Stimulated activated CD4-positive, alpha-beta T cell treated with anti-CD3 and anti-CD28 coated beads, Interleukin-4, amount 100 ng/mL, for 24 hours (primary cell): ENCODE measurements at places on chromosomes 2 and 18.

DNA sequence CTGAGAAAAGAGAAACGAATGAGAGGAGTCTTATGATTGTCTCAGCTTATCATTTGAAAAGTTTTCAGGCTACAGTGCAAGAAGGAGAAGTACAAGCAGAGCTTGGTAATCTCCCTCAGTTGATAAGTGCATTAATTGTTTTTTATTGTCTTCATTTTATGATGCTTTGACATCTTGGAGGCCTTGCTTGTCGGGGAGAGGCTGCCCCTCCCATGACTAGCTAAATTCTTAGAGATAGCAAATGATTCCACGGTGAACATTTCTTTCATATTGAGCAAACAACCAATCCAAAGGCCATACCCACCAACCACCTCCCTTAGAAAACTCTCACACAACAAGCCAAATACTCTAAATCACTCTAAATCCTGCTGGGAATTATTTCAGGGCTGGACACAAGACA is 39.8 kb downstream of the GDF7 start:
- no peak for DNase-seq

DNA sequence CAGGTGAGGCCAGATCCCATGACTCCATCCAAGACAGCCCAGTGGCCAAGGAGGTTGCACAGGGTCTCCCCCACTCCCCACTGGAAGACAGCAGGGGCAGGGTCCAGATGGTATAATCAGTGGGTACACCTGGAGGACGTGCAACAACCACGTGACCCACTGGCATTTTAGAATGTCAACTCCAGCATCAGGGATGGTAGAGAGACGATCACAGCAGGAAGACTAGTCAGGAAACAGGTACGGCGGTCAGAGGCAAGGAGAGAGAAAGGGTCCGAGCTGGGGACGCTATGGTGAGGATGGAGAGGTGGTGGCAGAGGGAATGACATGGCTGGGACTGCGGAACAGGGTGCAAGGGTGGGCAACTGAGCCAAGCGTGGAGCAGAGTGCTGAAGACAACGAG is 23.0 kb downstream of the SERTAD2 start:
- DNase-seq: no peak

- no peak for DNase-seq
Measured at GRCh38 chr2:234451852-234452625, 44.8 kb downstream of the ARL4C start.

DNA sequence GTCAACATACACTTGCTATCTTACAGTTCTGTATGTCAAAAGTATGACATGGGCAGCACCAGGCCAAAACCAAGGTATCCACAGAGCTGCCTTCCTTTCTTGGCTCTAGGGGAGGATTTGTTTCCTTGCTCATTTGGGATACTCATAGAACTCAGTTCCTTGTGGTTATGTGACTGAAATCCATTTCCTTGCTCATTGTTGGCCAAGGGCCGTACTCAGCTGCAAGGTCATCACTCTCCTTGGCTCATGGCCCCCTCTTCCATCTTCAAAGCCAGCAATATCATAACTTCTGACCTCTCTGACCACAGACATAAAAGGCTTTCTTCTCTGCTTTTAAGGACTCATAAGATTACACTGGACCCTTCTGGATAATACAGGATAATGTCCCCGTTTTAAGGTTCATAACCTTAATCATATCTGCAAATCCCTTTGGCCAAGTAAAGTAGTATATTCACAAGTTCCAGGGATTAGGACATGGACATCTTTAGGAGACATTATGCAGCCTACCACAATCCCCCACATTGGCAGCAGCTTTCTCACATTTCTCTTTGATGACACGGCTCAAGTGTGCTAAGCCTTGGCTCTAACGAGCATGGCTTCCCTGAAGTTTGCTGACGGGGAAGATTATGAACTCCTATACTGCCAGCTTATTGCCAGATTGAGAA is 20.9 kb downstream of the TMEM237 start:
- no peak for DNase-seq

DNA sequence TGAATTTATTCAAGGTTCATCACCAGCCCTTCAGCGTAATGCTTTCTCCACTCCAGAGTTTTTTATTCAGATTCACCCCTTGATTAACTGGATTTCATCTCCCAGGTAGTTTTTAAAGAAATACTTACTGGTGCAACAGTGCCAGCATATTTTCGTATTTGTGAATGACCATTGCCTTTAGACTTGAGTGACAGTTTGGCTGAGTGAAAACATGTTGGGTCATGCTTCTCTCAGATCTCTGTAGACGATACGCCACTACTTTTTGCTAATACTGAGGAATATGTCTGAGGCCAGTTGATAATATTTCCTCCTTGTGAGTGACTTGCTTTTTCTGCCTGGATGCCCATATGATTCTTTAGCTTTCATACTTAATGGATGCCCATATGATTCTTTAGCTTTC is 51.5 kb downstream of the CYP26B1 start:
- no peak for DNase-seq

DNA sequence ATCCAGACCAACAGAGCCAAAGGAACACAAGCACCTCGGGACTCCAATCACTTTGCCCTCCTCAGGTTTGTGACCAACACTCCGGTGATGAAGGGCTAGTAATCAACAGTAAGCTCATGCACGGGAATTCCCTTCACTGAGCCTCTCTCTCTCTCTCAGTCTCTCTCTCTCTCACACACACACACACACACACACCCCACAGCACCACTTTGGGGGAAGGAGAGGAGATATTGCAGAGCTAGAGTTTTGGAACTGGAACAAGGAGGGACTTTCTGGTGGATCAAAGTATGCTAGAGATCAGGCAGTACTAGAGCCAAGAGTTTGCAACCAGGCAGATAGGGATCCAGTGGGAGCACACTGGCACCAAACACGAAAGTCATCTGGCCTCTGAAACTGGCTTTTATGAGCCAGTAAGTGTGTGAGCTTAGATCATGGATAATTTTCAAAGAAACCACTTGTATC is 98.7 kb downstream of the ANKRD44 start:
- peak; percentile 47 for DNase-seq

- DNase-seq: no peak
Measured at GRCh38 chr2:2588777-2589176, 257.7 kb upstream of the MYT1L start.

GRCh38 chr2:125837128-125837527 is 818.8 kb upstream of the GYPC start:
- no peak for DNase-seq

DNA sequence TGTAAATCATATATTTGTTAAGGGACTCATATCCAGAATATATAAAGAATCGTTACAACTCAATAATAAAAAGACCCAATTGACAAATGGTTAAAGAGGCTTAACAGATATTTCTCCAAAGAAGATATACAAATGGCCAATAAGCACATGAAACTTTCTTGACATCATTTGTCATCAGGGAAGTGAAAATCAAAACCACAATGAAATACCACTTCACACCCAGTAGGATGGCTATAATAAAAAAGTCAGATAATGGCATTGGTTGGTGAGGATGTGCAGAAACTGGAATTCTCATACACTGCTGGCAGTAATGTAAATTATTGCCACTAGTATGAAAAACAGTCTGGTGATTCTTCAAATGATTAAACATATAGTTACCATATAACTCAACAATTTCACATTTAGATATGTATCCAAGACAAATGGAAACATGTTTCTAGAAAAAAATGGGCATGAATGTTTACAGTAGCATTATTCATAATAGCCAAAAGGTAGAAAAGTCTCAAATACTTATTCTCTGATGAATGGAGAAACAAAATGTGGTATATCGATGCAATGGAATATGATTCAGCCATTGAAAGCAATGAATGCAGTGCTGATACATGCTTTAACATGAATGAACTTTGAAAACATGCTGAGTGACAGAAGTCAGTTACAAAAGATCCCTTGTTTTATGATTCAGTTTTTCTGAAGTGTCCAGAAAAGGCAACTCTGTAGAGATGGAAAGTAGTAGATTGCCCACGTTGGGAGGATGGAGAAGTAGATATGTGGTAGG is 304.6 kb upstream of the ZEB2 start:
- no peak for DNase-seq

DNA sequence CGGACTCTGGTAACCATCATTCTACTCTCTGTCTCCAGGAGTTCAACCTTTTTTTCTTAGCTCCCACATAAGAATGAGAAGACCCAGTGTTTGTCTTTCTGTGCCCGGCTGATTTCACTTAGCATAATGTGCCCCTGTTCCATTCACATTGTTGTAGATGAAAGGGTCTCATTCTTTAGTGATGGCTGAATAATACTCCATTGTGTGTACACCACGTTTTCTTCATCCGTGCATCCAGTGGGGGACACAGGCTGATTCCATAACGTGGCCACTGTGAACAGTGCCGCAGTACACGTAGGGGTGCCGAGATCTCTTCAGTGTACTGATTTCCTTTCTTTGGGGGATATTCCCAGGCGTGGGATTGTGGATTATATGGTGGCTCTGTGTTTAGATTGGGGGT is 72.3 kb upstream of the NFATC1 start:
- no peak for DNase-seq

DNA sequence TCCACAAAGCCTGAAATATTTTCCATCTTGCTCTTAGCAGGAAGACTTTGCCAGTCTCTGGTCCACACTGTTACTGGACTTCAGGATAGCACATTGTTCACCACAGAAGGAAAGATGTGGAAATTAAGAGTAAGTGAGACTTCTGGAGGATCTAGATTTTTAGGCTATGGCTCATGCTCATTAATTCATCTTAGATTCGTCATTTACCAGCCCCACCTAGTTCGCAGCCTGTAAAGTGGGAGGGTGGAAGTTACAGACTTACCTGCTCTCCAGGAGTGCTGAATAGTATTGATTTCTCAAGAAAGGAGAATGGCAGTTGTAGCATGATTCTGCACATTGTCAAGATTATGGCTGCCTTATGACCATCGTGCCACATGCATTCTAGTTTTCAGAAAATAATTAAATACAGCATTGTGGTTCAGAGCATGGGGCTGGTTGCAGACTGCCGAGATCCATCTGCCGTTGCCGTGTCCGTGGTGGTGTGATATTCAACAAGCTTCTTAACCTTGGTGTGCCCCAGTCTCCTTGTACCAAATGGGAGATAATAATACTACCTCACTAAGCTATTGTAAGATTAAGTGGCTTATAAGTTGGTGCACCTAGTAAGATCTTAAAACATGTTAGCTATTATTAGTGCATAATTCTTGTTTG is 56.8 kb downstream of the RNF144A start:
- no peak for DNase-seq

DNA sequence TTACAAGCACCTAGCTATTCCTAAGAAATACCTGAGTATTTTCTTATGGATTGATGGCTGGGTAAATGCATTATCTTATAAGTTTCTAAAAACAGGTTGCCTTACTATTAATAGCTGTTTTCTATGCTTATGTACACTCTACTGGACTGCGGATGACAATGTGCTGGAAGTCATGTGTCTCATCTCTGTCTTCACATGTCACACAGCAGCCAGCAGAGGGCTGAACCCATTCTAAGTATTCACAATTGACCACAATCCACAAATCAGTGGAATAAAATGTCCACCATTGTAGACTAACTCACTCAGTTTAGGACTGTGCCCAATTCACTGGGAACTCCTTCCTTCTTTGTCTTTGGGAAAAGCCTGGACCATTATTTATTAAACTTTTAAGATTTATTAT is 371.2 kb downstream of the INSIG2 start:
- DNase-seq: no peak

- DNase-seq: peak; percentile 46
Measured at GRCh38 chr2:170929686-170930050, 615 bp downstream of the GORASP2 start.

GRCh38 chr18:2985628-2986027 is 27.3 kb downstream of the LPIN2 start:
- DNase-seq: no peak

DNA sequence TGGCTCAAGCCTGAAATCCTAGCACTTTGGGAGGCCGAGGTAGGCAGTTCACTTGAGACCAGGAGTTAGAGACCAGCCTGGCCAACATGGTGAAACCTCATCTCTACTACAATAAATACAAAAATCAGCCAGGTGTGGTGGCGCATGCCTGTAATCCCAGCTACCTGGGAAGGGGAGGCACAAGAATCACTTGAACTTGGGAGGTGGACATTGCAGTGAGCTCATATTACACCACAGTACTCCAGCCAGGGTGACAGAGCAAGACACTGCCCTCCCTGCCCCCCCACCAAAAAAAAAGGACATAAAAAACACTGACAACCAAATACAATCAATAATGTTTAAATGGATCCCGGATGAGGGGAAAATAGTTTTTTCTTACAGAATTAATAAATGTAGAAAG is 7.8 kb downstream of the TIA1 start:
- DNase-seq: no peak

GRCh38 chr18:21105936-21106335 is 5.7 kb downstream of the ROCK1 start:
- no peak for DNase-seq

DNA sequence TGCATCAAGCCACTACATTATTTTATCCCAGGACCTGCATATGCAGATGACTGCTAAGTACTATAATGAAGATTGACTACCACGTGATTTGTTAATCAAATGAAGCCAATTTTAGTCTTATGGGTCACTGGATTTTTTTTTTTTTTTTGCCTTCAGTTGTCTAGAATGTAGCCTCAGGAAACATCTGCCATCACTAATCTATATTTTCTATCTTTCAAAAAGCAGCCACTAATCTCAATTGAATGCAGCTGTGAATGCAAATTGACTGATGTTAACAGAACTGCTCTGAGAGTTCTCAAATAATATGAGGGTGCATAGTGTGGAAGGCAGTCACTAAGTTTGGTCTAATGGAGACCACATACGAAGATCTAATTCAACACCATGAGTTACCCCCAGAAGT is 106.3 kb downstream of the ABCA12 start:
- DNase-seq: no peak
